Natural killer cell (primary cell): ENCODE measurements at places on chromosomes 12 and 14. TPM values are rescaled to one million over a fixed set of nuclear protein-coding genes. Genes with fewer than 3 reads are reported as not detected.
A peak's percentile ranks its signal among the peaks of the same experiment; 100 is the strongest.

MYL2 gene
- not detected for total RNA-seq

IRAK4 gene
- 60.6 TPM for total RNA-seq

CLEC1B gene
- total RNA-seq: 1.0 TPM

GPRC5A gene
- total RNA-seq: 0.09 TPM

SMOC1 gene
- total RNA-seq: not detected

PCED1B gene
- total RNA-seq: 30.2 TPM

GDF3 gene
- not detected for total RNA-seq

DNA sequence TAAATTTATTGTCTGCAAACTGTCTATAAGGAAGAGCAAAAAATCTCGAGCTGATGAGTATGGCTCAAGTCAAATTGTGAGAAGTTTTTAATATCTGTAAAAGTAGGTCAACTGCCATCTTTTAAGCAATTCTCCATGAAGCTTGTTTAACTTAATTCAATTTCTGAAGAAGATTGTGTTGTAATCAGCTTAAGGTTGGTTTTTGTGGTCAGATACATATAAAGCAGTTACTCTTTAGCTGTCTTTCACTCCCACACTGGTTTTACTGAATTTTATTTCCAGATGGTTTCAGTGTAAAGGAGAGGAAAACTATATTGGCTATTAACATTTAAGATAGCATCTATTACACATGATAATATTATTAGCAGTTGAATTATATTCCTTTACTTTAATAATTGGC, 1165.1 kb downstream of the SLC16A7 start:
- DNase-seq: no peak

GRCh38 chr12:43406801-43407200, 145.2 kb downstream of the ADAMTS20 start:
- no peak for DNase-seq

GRCh38 chr14:72607386-72608130, 286.3 kb downstream of the DPF3 start:
- DNase-seq: peak; percentile 7

DNA sequence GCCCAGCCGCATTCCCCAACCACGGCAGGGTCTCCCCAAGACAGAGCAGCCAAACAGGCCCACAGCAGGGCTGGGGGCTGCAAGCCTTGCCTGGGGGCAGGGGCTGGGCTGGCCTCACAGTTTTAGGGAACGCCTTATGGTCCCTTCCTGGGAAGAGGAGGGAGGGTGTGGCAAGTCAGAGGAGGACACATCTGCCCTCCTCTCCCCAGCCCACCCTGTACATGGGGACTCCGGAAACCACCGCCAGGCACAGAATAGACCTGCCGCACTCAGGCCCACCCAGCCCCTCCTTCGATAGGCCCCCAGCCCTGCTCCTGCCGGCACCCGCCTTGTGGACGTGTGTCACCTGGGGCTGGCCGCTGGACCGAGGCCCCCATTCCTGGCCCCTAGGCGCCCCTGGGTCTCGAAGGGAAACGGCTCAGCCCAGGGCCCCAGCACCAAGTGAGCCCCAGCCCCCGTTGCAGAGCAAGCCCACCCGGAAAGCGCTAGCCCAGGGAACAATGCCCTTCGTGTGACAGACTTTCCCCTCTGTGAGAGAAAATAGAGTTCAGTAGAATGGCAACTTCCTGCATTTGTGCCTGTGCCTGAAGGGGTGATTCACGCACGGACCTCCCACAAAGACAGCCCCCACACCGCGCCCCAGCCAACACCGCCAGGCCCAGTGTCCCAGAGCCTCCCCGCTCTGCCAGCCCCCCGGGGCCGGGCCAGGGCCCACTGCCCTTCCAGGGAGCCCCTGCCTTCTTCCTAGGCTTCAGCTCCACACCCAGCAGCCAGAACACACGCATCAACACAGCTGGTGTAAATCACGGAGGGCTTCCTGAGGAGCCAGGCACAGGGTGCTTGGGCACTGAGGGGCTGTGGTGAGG, 12.0 kb upstream of the NUDT14 start:
- DNase-seq: no peak

GRCh38 chr14:21069388-21070082, 569 bp upstream of the ARHGEF40 start:
- DNase-seq: peak; percentile 67

- DNase-seq: no peak
These were observed 36.1 kb downstream of the EID3 start for GRCh38 chr12:104339663-104340062.

DNA sequence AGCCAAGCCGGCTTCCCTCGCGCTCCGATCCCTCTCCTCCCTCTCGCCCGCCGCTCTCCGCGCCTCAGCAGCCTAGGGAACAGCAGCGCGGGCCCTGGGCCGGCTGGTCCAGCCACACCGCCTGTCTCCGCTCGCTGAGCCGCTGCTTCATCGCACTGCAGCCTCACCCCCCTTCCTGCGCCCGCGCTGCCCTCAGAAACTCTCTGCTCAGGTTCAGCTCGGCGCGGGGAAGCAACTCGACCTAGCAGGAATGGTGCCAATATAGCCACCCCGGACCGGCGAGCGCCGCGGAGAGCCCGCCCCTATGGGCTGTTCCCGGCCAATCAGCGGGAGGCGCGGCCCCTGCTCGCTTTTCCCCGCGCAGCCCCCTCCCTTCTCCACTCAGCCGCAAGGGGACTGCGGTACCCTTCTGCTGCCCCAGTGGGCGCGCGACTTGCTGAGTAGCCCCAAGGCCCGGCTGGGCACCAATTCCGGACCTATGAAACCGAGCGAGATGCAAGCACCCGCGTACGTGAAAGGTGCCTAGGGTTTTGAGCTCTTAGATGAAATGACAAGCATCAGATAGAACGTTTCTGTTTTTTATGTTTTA, at the start of gene ADAMTS20:
Gene ADAMTS20 (minus strand): TSS at position 233 of the 589 bp plus-strand sequence. CDS start 282 bp downstream, outside the sequence.
- DNase-seq: no peak

DNA sequence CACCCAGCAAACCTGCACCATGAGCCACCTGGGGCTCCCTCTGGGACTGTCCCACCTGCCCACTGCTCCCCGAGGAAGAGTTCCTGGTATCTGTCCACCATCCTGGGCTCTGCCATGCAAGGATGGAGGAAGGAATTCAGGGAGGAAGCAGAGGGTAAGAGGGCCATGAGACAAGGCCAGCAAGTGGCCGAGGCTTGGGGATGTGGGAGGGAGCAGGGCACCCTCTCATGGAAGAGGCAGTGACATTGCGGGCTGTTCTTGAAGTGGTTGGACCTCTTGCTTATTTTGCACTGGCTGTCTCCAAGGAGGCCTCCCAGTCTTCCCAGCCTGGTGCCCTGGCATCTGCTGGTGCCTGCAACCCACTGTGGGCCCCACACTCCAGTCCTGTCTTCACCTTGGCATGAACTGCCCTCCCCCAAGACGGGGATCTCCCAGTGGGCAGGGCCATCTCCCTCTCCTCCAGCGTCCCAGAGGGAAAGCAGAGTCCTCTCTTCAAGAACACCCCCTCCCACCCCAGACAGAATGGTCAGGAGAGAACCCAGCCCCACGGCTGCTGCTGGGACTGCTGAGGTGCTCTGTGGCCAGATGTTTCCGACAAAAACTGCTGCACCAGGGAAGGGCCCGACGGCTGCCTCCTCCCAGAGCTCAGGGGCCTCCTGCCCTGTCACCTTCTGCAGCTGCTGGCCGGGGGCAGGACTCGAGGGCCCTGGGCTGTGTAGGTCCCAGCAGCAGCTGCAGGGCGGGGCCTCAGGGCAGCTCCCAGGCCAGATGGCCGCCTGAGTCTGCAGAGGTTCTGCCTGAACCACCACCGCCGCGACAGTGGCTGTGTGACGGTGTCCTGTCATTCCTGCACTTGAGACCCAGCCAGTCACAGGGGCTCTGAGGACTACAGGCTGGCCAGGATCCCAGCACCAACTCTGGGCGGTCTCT, 1.8 kb upstream of the AKT1 start:
- DNase-seq: no peak

GRCh38 chr12:122869207-122869973, 26.5 kb downstream of the VPS37B start:
- no peak for DNase-seq

DNA sequence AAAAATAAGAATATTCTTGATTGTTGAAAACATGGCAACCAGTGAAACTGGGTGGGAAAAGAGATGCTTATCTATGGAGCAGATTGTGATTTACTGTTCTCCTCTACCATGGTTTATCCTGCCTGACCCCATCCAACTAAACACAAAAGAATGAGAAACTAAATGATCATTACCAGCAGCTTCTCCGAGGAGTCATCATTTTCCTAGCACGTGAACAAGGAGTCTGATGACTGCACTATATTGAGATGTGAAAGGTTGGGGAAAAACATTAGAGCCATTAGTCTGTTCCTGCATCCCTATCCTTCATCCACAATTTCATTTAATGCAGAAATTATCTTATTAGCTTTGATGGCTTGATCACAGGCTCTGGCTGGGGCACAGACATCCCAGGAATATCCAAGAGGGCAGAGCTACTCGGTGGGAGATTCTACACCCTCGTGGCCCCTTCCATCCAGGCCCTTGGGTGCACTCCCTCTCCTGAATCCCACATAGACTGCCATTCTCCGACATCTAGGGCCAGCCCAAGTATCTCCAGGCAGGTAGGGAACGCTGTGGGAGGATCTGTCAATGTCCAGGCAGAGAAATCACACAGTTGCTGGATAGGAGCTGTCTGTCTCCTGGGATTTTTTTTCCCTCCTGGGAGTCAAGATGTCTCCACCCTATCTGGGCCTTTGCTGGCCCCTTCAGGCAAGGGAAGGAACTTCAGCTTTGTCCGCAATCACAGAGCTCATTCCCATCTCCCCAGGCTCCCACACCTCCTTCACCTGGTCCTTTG, 43.3 kb upstream of the DHRS4 start:
- no peak for DNase-seq

DNA sequence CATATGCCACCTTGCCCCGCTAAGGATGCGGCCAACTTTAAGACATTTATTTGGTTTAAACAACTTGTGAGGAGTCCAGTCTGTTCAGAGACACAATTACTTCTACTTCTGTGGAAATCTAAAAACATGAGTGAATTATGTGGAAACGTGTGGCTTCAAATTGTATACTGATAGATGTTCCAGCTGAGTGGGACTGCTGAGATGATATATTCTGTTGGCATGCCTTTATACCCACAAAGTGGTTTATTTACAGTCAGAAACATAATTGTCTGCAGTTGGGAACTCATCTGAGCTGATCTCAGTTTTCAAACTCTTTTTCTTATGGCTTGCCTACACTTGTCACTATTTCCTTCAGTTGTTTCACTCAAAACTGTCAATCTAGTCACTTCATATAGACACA, 67.8 kb downstream of the FLRT2 start:
- no peak for DNase-seq

DNA sequence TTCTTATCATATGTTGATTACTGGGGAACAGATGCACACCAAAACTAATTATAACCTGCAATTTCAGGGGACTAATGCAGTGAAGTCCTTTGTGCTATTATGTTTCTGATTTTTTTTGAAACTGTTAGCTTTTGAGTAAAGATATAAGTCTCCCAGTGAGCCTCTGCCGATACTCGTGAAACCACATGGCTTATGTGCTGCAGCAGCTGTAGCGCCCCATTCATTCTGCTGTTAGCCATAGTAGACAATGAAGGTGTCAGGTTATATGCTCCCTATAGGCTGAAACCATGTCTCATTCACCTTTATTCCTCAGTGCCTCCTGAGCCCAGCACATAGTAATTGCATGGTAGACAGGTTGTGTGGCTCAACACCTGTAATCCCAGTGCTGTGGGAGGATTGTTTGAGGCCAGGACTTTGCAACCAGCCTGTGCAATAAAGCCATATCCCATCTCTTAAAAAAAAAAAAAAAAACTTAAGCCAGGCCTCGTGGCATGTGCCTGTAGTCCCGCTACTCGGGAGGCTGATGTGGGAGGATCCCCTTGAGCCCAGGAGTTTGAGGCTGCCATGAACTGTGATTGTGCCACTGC, 25.0 kb downstream of the GOLGA5 start:
- no peak for DNase-seq

DNA sequence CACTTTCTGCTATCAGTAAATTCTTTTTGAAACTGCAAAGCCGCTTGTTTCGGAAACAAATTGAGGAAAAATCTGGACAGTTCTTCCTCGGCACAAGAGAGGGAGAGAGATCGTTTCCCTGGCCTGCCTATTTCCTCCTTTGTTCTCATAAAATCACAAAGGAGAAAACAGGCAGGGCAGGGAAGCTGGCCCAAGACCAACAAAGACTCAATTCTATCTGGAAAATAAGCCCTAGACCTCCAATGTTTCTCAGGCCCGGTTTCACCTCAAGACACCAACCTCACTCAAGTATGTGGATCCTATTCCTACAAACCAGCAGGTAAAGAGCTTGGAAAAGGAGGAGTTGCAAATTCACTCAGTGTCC, 19.5 kb downstream of the DICER1 start:
- no peak for DNase-seq

DNA sequence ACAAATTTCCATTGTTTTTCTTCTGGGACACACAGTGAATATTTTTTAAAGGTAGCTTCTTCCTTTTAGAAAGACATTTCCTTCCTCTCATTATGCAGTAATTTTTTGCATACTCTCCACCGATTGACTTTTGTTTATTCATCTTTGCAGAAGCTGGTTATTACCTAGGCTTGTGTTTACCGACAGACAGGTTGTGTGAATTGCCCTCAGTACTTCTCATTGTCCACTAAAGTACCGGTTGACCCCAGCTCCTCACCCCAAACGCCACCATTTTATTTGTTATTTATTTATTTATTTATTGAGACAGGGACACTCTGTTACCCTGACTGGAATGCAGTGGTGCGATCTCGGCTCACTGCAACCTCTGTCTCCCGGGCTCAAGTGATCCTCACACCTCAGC, 63.4 kb upstream of the MYL2 start:
- DNase-seq: no peak

DNA sequence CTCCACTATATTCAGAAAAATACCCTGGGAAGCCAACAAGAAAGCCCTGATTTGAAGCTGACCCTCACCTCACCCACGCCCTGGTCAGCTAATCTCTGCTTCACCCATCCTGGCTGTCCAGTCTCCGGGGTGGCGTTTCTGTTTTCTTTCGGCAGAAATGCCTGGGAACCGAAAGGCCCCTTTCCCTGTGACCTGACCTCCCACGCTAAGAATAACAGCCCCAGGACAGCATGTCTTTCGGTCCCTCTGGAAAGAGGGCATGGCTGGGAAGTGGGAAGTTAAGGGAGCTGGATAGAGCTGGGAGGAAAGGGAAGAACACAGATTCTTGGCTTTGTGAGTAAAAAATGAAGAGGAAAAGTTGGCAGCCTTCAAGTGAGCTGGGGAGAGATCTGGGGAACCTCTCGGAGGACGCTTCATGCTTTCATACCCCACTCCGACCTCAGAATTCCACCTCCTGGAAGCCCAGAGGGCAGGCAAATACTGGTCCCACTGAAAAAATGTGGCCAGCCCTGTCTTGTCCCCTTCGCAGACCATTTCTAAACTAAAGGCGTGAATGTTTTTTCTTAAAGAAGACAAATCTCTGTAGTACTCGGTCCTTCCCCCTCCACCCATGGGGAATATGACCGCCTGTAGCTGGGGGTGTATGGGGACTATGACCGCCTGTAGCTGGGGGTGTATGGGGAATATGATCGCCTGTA, 163.0 kb upstream of the FKBP4 start:
- DNase-seq: no peak
